Tibial nerve (tissue), 4 donors: ENCODE measurements at places on chromosomes 7 and 10.

- DNase-seq = no peak
Observed at GRCh38 chr10:66102756-66103155, 823.1 kb upstream of the LRRTM3 start.

GRCh38 chr7:52639126-52639525 lies 396.3 kb upstream of the POM121L12 start:
- no peak for DNase-seq

GRCh38 chr7:45162311-45162845 lies 4.8 kb downstream of the RAMP3 start:
- DNase-seq = no peak

GRCh38 chr7:116971869-116972268 lies 18.6 kb downstream of the ST7 start:
- no peak for DNase-seq

DNA sequence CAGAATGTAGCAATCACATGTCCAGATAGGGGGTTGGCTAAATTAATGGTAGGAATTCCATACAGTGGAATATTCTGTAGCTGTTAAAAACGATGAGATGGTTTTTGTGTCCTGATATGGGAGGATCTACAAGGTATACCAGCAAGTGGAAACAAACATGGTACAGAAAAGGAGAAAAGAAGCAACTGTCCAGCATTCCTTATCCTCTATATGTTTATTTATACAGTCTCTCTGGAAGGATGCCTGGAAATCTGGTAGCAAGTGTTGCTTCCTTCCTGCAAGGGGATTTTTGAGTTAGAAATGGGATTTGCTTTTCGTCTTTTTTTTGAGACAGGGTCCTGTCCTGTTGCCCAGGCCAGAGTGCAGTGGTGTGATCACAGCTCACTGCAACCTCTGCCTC lies 19.3 kb downstream of the IL15RA start:
- no peak for DNase-seq

DNA sequence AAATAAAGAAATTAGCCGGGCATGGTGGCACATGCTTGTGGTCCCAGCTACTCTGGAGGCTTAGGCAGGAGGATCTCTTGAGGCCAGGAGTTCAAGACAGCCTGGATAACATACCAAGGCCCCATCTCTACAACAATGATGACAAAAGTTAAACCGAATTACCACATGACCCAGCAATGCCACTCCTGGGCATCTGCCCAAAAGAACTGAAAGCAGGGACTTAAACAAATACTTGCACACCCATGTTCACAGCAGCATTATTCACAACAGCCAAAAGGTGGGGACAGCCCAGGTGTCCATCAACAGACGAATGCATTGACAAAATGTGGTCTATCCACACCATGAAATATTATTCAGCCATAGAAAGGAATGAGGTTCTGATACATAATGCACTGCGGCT lies 83.9 kb downstream of the HIP1 start:
- no peak for DNase-seq

DNA sequence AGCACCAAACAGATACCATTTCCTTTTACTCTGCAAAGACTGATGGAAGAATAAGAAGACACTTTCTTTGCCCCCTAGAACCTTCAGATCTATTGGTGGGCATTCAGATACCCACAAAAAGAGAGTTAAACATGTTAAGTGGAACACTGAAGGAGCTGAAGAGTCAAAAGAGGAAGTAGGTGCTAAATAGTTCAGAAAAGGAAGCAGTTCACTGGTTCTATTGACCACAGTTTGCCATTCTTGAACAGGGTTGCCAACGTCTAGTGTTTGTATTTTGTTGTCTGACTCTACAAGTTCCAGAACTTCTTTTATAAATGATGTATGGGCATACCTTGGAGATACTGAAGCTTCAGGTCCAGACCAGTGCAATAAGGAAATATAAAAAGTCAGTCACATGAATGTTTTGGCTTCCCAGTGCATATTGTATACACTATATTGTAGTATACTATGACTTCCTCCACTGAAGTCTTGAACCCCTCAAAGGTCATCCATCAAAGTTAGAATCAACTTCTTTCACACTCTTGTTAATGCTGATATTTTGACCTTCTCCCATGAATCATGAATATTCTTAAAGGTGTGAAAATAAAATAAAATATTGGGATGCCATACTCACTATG lies 47.5 kb upstream of the AGR3 start:
- no peak for DNase-seq

DNA sequence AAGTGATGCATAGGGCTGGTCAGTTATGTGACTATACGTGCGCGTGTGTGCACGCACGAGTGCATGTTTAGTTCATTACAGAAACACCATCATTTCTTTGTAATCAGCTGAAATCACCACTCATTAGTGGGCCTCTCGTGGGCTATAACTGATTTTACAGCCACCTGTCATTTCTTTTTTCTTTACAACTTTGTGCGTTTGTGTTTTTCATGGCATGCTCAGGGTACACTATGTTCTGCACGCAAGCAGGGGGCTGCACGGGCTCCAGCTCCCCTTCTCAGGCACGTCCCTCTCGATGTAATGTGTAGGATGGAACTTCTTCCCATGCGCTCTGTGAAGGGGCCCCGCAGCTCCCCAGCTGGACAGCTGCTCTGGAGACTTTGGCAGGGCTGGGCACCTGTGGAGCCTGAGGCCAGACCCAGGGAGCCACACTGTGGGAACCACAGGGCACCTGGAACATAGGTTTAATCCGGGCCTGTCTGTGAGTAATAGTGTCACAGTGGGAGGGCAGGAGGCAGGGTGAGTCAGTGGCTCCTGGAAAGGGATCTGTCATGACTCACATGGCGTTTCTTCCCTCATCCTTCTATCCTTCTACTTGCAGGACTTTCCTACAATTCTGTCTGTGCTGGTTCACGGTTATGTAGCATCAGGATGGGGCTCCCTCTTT lies 4.9 kb downstream of the GCK start:
- no peak for DNase-seq

DNA sequence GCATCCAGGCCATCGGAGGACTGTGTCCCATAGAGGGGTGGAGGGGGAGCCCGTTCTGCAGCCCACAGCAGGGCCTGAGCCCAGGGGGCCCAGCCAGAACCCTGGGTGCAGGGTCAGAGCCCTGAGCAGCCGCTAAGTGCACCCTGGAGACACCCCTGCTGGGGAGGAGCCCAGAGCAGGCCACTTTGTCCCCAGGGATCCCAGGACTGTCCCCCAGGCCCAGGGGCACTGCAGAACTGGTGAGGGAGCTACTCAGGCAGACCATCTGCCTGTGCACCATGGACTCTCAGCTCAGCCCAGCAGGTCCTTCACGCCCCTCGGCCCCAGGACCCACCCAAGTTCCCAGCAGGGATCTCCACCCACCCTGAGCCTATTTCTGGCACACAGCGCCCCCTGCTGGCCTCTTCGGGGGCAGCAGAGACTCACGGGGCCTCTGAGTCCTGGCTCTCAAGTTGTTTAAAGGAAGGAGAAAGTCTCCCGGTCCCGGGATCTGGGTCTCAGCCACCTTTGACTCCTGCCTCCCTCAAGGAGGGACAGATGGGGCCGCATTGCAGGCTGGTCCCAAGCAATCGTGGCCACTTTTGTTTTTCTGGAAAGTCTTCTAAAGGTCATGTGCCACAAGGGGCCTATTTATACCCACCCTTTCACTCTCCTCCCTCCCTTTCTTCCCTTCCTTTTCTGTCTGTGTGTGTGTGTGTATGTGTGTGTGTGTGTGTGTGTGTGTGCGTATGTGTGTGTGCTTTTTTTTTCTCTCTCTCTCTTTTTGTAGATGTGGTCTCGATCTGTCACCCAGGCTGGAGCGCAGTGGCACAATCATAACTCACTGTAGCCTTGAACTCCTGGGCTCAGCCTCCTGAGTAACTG lies 90.3 kb downstream of the MYL10 start:
- DNase-seq = peak; percentile 35

- no peak for DNase-seq
Observed at GRCh38 chr10:77666821-77667220, 29.2 kb upstream of the KCNMA1 start.

GRCh38 chr7:12357508-12357907 lies 46.2 kb downstream of the VWDE start:
- no peak for DNase-seq

GRCh38 chr10:103678178-103678526 lies 177.2 kb downstream of the SH3PXD2A start:
- DNase-seq = peak; percentile 86

- no peak for DNase-seq
Observed at GRCh38 chr7:68245688-68246087, 1249.1 kb downstream of the TYW1 start.

- DNase-seq = no peak
Observed at GRCh38 chr7:151308791-151309190, 32.8 kb upstream of the NUB1 start.

GRCh38 chr10:127787873-127788272 lies 50.9 kb downstream of the FOXI2 start:
- no peak for DNase-seq

- no peak for DNase-seq
Observed at GRCh38 chr10:130807096-130807495, 504.4 kb downstream of the TCERG1L start.

GRCh38 chr10:32189400-32190084 lies 133.3 kb upstream of the KIF5B start:
- DNase-seq = no peak

GRCh38 chr10:102121739-102122372 lies 1.7 kb upstream of the LDB1 start:
- no peak for DNase-seq
